Heart right ventricle (tissue), 16 donors: ENCODE measurements at places on chromosomes 13 and 19. TPM values are rescaled to one million over a fixed set of nuclear protein-coding genes. Genes with fewer than 3 reads are reported as not detected.

DNA sequence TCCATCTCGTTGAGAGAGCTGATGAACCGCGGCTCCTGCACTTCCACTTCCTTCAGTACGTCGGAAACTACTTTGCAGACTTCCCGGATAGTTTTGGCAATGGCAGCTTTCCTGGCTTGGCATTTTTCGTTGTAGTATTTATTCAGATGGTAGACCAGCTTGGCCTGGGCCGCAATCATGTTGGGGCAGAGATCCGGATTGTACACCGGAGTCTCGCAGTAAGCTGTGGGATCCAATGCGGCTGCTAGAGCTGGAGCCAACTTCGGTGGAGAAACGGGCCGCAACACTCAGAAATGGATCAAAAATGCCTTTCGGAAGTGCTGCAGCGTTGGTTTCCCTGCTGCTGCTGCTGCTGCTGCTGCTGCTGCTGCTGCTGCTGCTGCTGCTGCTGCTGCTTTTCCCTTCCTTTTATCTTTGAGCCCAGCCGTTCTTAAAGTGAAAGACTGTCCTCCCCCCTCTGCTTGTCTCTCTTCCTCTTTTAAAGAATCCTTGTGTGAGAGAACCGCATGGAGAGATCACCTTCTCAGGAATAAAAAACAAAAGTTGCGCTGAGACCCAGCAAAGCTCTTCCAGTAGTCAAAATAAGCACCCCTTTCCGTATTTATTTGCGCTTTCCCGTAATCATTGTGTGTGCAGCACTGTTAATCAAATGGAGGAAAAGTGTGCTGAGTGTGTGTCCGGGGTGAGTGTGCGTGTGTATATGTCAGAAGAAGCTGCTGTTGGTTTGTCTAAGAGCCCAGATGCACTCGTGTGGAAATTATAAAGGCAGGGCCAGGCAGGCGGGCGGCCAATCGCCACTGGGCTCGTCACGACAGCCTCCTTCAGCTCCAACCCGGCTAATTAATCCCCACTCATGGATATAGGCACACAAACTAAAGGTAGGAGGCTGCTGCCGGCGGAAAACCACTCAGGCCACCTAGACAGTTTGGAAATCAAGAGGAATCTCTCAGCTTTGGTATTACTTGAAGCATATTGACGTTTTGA, at the start of gene MAB21L1:
TSS of gene MAB21L1 (minus strand) at position 730 of the 984 bp plus-strand sequence. CDS start at position 179, 551 bp downstream.
- DNase-seq = peak; percentile 31

DNA sequence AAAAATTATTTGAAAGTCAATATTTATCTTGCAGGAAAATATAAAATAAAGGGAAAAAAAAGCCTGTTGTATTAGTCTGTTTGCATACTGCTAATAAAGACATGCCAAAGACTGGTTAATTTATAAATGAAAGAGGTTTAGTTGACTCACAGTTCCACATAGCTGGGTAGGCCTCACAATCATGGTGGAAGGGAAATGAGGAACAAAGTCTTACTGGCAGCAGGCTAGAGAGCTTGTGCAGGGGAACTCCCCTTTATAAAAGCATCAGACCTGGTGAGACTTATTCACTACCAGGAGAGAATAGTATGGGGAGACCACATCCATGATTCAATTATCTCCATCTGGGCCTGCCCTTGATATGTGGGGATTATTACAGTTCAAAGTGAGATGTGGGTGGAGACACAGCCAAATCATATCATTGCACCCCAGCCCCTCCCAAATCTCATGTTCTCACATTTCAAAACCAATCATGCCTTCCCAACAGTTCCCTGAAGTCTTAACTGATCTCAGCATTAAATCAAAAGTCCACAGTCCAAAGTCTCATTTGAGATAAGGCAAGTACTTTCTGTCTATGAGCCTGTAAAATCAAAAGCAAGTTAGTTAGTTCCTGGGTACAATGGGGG, 1416.5 kb upstream of the SPRY2 start:
- no peak for DNase-seq

DNA sequence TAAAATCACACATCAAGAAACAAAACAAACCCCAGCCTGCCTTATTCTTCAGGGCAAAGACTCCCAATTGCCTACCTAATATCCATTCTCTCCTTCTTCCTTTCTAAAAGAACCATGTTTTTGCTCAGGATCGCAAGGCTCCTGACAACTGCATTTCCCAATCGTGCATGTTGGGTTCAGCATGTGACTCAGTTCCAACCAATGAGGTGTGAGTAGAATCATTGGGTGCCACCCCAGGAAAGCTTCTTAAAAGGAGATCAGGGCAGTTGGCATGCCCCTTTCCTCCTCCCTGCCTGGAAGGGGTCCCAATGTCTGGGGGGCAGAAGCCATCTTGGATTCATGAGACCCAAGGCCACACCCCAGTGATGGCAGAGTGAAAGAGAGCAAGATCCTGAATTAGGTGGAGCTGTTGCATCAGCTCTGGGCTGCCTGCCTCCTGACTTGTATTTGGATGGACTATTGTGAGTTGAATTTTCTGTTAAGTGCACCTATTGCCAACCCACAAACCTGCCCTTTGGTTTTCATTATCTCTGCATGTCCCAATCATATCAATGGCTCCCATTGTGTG, 26.0 kb upstream of the UBAC2 start:
- DNase-seq = no peak

GRCh38 chr13:104477261-104477660, 1411.0 kb upstream of the SLC10A2 start:
- DNase-seq = no peak

Gene NCAN
- total RNA-seq = not detected

Gene LRRC63
- not detected for total RNA-seq
